ENCODE measurements at places on chromosomes 5 and 9.
A peak's percentile ranks its signal among the peaks of the same experiment; 100 is the strongest.

- DNase-seq: no peak
These were observed 1110.1 kb upstream of the CDH10 start for GRCh38 chr5:25754895-25755294.

DNA sequence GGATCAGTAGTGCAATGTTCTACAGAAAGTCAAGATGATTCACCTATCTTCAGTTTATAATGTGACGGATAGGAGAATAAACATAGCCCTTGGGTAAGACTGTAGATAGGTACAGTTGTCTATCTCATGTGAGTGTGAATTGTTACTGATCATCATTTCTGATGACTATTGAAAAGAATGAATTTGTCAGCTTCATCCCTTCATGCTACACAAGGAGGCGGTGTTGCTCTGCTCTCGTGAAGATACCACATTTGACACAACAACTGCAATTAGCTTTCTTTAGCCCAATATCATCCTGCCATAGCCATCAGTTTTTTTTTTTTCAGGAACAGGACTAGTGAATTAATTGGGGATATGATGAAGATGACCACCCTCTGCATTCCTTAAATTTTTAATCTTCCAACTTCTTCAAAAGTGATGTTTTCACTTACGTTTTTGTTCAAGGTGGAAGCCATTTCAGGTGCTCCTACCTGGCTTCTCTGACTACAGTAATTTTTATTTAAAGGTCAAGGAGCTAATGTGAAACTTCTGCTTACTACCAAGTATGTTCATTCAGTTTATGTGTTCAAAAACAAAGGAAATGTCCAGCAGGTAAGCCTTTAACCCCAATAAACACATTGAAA lies 152.9 kb upstream of the MOCS2 start:
- no peak for DNase-seq

- DNase-seq: no peak
These were observed 260.7 kb downstream of the CHSY3 start for GRCh38 chr5:130164966-130165365.

DNA sequence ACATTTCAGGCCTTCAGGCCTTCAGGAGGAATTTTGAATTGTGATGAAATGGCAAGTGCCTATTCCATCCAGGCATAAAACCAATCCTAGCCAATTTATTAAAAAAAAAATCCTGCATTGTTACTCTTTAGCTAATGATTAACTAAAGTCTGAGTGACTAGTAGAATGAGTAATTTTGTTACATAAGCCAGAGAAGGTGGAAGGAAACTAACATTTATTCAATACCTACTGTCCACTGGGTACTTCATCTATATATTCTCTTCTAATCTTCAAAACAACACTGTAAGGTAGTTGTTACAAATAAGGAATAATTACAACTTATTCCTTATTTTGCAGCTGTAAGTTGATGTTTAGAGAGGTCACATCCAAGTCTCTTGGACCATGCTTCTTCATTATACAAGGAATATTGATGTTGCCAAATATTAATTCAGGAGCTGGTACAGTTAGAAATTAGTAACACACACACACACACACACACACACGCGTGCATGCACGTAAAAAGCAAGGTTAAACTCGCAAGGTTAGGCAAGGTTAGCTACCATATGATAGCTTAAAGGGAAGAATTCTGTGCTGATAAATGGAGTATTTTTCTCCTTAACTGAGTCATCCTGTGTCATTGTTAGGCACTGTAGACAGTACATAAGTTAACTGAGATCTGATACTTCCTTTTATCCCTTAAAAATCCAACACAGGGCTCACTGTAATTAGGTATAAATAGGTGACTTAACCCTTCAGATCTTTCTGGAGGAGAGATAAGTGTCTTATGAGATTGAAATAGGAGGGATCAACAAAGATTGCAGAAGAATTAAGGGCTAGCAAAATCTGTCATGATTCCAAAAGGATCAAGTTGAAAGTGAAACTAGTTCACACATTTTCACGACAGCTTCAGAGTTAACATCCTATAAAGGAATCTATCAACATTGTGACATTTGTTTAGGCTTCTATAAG lies 596.9 kb downstream of the PDE4D start:
- no peak for DNase-seq

DNA sequence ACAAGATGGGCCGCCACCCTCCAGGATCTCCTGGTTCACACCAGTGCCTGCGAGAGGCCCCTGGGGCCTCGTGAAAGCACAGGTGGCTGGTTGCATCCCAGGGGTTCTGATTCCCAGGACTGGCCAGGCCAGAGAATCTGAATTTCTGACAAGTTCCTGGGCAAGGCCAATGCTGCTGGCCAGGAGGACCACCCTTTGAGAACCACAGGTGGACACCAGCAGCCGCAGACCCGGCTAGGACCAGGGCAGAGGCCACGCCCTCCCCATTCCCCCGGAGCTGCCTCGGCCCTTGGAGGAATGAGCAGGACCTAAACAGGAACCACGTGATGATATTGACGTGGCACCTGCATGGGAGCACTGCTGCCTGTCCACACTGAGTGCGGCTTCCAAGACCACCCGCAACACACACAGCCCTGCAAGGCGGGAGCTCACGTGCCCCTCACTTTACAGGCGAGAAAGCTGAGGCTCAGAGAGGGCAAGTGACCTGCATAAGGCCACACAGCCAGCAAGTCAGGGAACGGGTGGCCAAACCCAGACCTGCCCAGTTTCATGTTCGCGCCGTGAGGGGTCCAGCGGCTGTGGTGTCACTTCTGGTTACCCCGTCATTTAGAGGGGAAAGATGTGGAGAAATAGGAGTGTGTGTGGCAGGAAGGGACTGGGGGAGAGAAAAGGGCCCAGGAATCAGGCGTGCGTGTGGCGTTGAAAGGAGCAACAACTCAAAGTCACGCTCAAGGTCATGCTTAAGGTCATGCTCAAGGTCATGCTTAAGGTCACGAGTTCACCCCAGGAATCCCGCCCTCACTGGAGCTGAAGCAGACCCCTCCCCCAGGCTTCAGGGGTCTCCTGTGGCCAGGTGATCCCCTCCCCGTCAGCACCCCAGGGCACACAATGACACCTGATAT lies 105.9 kb upstream of the IER5L start:
- no peak for DNase-seq

GRCh38 chr5:116525674-116526073 lies 48.9 kb downstream of the SEMA6A start:
- DNase-seq: no peak

GRCh38 chr9:79663878-79664277 lies 92.1 kb downstream of the TLE4 start:
- DNase-seq: no peak

DNA sequence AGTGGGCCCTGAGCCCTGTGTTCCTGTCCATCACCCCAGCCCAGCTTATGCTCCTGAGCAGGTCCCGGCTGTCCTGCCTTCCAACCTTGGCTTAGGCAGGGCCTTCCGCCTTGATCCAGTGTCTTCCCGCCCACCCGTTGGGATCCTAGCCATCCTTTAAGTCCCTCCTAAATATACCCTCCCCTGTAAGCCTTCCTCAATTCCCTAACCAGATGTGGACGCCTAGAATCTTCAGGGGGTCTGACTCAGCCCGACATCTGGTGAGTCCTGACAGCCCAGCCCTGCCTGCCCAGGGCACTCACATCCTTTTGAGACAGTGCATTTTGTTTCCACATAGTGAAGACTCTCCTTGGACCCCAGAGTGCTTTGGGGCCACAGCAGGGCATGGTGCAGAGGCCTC lies 23.7 kb downstream of the SLC6A7 start:
- DNase-seq: no peak

DNA sequence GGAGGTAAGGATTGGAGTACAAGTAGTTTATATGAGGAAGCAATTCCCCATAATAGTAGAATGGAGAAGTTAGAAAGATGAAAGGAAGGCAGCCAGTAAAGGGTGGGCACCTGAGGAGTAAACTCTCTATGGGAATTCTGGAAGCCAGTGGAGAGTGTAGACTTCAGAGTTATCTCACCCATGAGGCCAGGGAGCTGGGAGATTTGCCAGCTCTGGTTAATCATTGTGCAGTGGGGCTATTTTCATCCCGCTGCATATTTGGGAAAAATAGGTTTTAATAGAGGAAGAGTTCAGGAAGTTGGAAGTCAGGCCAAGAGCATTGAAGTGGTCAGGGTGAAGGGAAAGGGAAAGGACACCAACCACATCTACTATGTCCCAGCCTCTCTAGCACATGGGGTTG lies 242.3 kb upstream of the BRINP1 start:
- DNase-seq: no peak

- DNase-seq: no peak
These were observed 18.2 kb downstream of the ATP10B start for GRCh38 chr5:160833806-160834205.

DNA sequence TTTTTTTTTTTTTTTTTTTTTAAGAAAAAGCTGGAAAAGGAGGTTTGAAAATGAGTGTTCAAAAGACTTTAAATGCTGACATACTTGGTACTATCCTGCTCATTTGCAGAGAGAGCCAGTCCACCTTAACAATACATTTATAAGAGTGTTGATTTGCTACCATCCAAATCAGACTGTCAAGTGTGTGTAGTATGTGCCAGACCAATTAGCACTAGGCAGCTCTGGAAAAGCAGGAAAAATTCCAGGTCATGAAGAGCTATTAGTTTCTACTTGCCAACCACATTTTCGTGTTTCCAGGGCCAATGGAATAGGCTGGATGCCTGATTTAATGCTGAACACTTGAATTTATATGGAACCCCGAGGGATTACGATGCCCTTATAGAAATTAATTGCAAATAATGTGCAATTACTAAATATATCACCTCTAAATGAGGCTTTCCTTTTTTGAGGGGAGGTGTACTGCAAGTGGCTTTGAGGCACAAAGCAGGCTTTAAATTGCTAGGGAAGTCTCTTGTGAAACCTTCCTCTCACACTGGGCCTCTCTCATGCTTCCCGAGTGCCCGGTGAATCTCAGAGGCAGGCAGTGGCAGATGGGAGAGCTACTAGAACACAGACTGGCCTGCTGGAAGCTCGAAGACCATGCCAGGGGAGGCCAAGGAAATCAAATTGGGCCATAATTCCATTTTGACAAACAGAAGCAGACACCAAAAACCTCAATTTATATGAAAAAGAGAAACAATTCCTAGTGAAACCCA lies 178.7 kb downstream of the PPP2R2B start:
- DNase-seq: no peak

- peak; percentile 83 for DNase-seq
These were observed 13.4 kb upstream of the JADE2 start for GRCh38 chr5:134511796-134512660.

- DNase-seq: no peak
These were observed 9.8 kb upstream of the TRAF2 start for GRCh38 chr9:136876476-136876875.
